Large intestine (tissue), 12 donors: ENCODE measurements at places on chromosomes 11 and 22. TPM values are rescaled to one million over a fixed set of nuclear protein-coding genes. Genes with fewer than 3 reads are reported as not detected.

OR2AT4 gene
- polyA plus RNA-seq: 3.2 TPM

GRCh38 chr22:17990147-17990546, 34.2 kb downstream of the MICAL3 start:
- H3K4me3 ChIP-seq: no peak overlapping the region
- no peaks in the 10 kb centered on the region for H3K27me3 ChIP-seq
- no peaks in the 10 kb centered on the region for H3K36me3 ChIP-seq
- no peaks in the 10 kb centered on the region for H3K4me1 ChIP-seq
- no peak for DNase-seq
- H3K27ac ChIP-seq: no peak overlapping the region

- H3K4me1 ChIP-seq: peaks cover 6% of the 10 kb centered on the region
- no peaks in the 10 kb centered on the region for H3K27me3 ChIP-seq
- no peaks in the 10 kb centered on the region for H3K36me3 ChIP-seq
- no peak for DNase-seq
- H3K27ac ChIP-seq: no peak overlapping the region
- H3K4me3 ChIP-seq: no peak overlapping the region
Measured at GRCh38 chr11:119538753-119539152, 115.8 kb upstream of the THY1 start.

- H3K4me1 ChIP-seq: peaks cover 26% of the 10 kb centered on the region
- no peaks in the 10 kb centered on the region for H3K27me3 ChIP-seq
Measured at GRCh38 chr11:1153105-1153950, 4.4 kb upstream of the MUC5AC start.
